ENCODE measurements at places on chromosomes 11 and 22.

DNA sequence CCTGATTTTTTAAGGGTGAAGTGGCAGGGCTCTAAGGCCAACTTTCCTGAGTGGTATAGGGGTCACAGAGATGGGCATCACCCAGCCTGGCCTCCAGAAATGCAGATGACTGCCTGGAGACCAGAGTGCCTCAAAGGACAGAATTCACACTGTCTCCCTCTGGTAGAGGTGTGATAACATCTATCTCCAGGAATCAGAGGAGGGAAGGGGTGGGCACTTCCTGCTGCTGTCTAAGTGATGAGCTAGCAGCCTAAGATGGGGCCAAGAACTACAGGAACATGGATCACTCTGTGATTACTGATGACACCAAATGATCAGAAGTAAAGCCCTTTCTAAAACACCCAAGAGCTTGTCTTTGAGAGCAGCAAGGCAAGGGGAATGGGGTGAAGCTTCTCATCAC lies 61.9 kb downstream of the C11orf58 start:
- no peak for DNase-seq

DNA sequence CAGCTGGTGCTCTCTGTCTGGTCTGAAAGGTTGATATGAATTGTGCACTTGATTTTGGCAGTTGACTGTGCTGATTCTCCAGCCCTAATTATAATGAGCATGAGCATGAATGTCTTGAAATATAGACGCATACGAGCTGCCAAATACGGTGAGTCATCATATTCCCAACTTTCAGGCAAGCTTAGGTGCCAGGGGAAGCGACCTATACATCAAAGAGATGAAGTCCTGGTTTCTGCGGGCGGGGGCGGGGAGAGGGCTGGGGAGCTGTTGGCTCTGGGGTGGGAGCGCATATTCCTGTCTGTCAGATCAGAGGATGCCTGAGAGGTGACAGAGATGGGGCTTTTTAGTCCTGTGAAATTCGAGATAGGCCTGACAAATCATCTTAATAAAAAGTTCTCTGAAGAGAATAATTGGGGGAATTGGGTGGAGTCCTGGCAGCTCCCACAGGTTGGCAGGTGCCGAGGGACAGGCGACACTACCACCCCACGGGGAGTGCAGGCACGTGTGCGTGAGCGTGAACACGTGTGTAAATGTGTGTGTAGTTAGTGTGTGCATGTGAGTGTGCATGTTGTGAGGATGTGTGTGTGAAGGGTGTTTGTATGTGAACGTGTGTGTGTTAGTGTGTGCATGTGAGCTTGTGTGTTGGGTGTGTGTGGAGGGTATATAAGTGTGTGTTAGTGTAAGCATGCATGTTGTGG lies 865.3 kb downstream of the TBC1D22A start:
- no peak for DNase-seq

DNA sequence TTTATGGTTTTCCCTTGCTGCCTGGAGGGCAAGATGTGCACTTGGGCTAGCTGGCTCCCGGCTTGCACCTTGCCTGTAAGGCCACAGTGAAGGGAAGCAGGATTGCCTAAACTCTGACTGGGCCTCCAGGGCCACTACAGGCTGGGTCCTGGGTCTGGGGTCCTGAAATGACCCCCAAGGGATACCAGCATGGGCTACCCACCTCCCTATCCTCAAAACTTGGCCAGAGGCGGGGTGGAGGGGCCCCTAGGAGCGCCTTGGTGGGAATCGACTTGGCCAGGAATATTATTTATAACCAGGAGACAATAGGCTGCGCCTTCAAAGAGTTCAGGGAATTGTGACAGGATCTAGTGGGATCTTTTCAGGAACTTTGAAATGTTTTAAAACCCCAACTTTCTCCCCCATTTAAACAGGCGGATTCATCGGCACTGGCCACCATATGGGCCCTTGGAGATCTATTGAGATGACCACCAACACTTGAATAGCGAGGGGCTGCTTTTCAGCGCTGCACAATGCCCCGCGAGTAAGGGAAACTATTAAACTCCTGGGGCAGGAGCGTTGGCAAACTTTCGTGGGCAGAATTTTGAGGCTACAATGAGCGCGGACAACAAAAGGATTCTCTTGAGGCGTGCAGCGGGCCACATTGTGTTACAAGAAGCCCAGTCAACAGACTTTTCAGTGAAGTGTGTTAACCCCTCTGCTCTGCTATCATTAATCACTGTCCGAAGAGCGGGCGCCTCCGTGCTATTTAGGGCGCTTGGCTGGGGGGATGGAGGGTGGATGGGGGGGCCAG lies 15.2 kb downstream of the PAX6 start:
- DNase-seq, result no peak

GRCh38 chr11:127902382-127902781 lies 685.0 kb downstream of the ETS1 start:
- no peak for DNase-seq

DNA sequence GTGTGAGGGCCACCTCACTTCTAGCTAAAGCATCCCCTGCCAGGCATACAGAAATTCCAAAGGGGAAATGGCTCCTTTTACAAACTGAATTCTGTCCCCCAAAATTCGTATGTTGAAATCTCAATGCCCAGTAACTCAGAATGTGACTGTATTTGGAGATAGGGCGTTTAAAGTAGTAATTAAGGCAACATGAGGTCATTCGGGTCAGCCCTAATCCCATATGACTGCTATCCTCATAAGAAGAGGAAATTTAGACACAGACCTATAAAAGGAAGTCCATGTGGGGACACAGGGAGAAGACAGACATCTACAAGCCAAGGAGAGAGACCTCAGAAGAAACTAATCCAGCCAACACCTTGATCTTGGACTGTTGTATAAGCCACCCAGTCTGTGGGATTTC lies 119.1 kb downstream of the CHST1 start:
- DNase-seq, result no peak

DNA sequence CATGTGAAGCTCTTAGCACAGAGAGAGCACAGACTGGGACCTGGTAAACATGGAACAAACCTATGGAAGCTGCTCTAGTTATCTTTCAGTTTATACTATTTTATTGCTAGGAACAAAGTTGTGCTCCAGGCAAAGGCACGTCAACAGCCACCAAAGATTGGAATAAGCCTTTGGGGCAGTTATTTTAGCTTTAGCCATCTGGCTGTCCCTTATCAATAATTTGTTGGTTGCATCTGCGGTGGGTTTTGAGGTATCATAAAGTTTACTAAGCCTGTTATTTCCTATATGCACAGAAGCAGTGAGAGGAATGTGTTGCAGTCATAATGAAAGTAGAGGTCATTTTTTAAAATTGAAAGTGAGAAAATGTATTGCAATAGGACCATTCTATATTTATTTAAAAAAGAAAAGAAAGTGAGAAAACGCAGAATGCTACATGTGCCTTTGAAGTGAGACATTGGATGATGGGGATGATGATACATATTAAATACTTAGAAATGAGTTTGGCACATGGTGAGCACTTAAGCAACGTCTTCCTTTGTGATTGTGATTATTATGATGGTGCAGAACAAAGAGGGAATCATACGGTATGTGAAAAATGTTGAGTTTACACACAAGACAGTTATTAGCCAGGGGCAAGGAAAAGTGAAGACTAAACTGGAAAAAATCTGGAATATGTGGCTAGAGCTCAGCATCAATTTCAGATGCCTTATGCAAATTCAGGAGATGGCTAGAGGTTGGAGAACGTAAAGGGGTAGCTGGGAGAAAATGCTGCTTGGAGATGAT lies 58.3 kb downstream of the PRR5L start:
- DNase-seq, result no peak

- no peak for DNase-seq
Observed at GRCh38 chr22:35643991-35644390, 4.3 kb upstream of the APOL6 start.

DNA sequence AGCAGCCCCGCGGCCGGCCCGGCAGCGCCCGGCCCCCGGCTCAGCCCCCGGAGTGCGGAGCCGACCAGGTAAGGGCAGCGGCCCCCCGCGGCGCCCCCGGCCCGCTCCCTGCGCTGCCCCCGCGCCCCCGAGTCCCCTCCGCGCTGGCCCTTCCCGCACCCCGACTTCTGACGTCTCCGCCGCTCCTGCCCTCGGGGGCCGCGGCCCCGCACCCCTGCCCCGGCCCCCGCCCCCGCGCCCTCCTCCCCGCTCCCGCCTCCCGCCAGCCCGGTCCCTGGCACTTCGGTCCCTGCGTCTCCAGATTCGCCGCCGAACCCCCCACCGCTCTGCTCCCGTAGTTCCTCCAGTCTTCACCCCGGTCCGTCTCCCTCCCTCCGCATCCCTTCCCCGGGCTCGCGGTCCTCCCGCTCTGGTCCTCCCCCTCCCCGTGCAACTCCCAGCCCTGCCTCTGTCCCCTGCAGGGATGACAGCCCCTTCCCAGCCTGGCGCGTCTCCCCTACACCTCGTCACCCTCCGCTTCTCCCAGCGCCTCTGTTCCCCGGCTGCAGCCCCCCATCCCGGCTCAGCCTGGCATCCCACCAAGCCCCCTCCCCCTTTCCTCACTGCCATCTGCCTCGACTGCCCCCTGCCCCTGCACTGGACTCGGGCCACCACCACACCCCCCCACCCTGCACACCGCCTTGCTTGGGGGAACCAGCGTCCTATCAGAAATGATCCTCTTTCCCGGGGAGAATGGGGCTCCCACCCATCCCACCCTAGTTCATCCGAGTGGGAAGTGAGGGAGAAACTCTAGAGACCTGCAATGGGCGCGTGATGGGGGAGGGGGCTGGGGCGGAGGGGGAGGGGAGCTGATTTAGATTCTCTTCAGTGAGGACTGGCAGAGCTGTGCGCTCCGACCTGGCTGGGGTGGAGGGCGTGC lies 531 bp downstream of the GRIK4 start:
- DNase-seq, result no peak

DNA sequence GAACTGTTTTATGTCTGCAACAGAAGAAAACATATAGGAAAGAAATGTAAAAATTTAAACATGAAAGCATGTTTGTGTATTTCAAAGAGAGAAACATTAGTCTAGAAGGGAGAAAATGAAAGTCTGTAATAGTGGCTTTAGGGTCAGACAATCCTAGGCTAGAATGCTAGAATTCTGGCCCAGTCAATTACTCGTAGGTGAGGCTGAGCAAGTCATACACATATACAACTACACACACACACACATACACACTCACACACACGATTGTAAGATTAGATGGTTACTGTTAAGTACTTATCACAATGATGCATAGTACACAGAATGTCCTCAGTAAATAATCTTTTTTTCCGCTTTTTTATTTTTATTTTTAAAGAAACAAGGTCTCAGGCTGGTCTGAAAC lies 37.7 kb upstream of the PCF11 start:
- DNase-seq, result no peak

- DNase-seq, result no peak
Observed at GRCh38 chr11:3893311-3893710, 37.8 kb downstream of the STIM1 start.

GRCh38 chr11:45335434-45335833 lies 49.3 kb upstream of the SYT13 start:
- no peak for DNase-seq

GRCh38 chr11:8082391-8083087 lies 1.5 kb downstream of the TUB start:
- DNase-seq, result no peak

- DNase-seq, result no peak
Observed at GRCh38 chr11:107898270-107898669, 30.0 kb upstream of the RAB39A start.

DNA sequence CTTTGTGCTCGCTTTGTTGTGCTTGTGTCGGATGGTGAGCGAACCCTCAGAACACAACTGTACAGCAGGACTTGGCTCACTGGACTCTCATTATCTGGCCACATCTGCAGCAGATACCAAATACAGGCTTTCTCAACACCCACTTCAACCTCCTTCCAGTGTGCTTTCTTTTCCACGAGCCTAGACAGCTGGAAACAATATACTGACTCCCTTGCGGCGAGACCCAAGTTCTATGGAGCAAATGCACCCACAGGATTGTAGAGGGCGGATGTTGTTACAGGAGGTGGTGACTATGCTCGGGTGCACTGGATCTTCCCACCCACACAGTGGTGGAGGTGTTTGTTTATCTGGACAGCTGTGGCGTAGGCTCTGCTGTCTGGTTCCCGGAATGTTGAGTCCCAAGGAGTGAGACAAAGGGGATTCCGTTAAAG lies 204.3 kb downstream of the TENM4 start:
- DNase-seq, result no peak

Measured in GM18507 (cell line).